ENCODE measurements at places on chromosomes 2 and 18.
A peak's percentile ranks its signal among the peaks of the same experiment; 100 is the strongest.

DNA sequence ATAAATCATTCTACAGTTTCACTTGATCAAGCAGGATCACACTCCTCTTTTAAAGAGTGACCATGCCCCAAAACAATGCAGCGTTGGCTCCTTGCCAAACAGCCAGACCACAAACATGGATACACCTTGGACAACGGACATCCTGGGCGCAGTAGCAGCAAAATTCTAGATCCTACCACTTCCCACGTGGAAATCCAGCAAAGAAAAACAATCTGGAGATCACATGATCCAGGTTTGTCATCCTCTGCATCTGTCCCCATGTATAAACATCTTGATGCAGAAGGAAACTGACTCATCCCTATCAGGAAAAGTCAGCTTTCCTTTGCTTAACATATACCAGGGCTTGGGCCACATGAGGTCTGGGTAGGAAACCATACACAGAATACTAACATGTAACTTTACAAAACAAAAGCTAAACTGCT, 53.1 kb downstream of the ZNF521 start:
- DNase-seq, result no peak

DNA sequence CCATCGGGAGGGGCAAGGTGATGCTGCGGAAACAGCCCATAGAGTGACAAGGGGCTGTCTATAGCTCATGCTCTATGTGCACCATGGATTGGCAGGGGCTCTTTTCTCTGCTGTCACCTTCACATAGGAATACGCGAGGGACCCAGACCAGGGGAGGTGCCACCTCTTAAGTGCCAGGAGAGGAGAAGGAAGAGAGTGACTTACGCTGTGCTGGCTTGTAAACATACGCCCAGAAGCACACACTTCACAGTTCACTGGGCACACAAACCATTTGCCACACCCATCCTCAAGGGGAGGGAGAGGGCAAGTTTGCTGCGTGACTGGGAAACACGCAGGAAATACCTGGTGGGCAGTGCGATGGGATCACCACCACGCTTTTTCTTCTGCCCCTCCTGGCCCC, 65.1 kb upstream of the GPR45 start:
- no peak for DNase-seq

DNA sequence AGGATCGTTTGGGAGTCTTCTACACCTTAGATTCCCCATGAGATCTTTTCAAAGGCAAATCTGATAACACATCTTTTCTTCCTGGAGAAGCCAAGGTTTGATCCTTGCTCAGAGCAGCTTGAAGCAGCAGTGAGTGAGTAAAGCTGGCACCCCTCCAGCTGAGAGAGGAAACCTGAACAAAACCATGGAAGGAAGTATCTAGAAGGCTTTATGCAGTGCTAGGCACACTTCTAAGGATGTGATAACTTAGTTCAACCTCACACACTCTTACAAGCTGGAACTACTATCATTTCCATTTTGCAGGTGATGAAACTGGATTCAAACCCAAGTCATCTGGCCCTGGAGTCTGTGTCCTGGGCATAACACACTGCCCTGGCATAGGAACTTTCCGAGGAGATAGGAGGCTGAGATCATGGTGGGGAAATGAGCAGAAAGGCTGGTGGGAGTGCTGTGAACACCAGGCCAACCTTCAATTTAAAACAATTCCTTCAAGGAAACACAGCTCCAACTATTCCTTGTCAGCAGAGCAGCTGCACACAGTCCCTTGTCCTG, 71.2 kb downstream of the CTAGE1 start:
- no peak for DNase-seq

- no peak for DNase-seq
Measured at GRCh38 chr2:139369423-139370409, 589.5 kb upstream of the NXPH2 start.

DNA sequence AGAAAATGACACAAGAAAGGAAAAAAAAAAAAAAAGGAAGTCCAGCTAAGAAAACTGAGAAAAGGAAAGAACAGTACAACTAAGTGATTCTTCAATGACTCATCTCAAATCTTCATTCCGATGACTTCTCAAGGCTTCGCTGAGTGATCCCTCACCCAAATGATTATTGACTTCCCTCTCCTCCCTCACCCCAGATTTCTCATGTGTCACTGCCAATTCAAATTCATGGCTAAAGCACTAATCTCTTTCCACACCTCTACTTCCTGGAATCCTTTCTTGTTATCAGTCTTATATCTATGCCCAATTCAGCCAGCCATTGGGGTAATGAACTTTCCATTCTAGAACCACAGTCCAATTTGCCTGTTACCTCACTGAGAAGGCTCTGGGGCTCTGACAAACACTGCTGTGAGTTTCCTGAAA, 7.2 kb upstream of the ABCB11 start:
- DNase-seq, result peak; percentile 84

GRCh38 chr2:157894694-157895435, 18.7 kb upstream of the ACVR1 start:
- DNase-seq, result peak; percentile 39

GRCh38 chr2:237639052-237639835, 11.9 kb downstream of the LRRFIP1 start:
- no peak for DNase-seq

GRCh38 chr2:11757101-11757500, 10.7 kb downstream of the LPIN1 start:
- no peak for DNase-seq

DNA sequence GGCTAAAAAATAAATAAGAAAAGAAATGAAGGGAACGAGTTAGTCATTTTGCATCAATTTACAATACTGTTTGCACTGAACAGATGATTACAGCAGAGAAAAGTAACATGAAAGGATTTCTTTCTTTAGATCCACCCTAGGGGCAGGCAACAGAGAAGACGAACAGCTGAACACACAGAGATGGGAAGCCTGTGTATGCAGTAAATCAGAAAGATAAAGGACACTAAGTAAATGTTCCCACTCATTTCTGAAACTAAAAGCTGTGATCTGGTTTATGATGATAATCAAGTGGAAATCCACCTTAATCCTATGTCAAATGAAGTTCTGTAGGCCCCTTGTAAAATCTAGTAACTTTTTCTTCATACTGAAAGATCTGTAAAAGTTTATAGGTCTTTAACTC, 54.2 kb downstream of the AKAIN1 start:
- DNase-seq, result no peak

- DNase-seq, result peak; percentile 65
Measured at GRCh38 chr2:177983183-177983788, 89.3 kb downstream of the PDE11A start.

DNA sequence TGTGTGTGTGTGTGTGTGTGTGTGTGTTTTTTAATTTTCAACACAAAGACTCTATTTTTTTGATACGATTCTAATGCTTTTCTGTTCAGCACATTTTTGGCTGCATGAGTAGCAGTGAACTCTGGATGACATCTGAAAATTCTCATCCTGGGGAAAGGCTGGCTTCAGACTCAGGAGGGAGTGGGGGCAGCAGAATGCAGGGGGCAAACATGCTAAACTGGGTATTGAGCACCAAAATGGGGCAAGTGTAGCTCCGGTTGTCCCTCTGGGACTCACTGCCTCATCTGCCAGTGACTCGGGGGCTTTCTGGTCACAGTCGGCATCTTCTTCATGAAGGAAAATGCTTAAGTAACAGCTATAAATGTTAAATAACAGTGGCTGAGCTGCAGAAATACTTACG, 116.8 kb upstream of the PID1 start:
- DNase-seq, result no peak

DNA sequence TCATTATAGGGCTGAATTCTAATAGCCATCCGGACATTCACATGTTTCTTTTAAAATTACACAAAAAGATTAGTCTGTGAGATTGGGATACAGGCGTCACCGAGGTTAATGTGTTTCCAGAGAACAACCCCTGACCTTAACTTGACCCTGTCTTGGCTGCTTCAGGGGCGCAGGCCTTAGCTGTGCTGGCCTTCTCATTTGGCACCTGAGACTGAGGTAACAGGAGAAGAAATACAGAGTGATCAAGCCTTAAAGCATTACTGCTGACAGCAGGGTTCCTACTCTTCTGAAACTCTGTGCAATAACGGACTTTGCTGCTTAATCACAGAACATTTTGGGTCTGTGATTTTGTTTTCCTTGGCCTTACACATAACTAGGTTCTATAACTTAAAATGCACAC, 92.6 kb downstream of the RAPH1 start:
- DNase-seq, result no peak

- DNase-seq, result no peak
Measured at GRCh38 chr2:204898928-204899640, 353.8 kb downstream of the PARD3B start.

- no peak for DNase-seq
Measured at GRCh38 chr2:236862961-236863728, 222.5 kb upstream of the COPS8 start.

DNA sequence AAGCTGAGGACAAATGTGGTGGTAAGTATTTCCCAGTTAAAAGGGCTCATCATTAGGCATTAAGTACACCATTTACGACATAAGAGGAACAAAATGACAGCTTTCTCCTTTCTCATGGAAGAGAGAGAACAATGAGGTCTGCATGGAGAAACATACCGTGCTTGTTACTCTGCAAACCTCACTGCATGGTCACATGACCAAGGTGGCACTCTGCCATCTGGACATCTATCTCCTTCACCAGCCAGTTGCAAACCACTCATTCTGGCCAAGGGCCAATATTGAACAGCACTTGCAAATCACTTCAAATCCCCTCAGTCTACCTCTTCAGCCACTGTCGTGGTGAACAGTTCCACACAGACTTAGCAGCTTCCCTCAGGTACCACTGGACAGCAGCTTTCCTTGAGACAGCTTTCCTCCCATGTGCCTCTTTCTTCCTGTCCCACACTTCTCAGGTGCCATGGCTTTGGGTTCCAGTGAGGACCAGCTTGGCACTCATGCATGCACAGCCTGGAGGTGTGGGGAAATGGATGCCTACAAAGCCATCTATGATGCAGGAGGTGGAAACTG, 29.5 kb upstream of the DPP4 start:
- no peak for DNase-seq

DNA sequence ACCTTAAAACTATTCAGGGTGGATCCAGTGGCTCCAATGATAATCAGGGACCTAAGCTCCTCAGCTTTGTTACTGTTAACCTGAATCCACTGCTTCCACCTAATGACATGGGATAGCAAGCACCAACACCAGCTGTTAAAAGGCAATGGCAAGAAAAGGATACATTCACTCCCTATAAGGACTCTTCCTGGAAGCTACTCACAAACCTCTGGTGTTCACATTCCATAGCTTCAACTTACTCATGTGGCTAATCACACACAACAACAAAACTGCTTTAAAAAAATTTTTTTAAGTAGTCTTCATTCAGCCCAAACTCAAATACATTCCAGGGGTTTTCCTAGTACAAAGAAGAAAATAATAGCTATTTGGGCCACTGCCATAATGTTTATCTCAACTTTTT, 24.5 kb downstream of the ROCK2 start:
- DNase-seq, result no peak

DNA sequence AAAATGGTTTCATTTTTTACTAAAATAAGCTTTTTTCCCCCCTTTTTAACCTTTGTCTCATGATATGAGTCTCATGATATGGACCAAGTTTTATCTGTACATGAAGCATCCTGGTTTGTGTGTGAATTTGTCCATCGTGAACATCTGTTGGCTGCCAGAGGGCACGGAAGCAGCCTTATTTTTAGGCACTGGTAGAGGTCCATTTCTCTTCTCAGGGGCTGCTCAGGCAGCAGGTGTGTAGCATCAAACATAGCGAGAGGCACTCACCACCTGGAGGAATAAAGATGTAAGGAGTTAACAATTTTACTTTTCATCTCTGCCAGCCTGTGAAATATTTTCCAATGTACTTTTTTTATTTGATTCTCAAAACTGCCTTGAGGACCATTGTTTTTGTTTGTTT, 134.5 kb downstream of the RHBDD1 start:
- no peak for DNase-seq

DNA sequence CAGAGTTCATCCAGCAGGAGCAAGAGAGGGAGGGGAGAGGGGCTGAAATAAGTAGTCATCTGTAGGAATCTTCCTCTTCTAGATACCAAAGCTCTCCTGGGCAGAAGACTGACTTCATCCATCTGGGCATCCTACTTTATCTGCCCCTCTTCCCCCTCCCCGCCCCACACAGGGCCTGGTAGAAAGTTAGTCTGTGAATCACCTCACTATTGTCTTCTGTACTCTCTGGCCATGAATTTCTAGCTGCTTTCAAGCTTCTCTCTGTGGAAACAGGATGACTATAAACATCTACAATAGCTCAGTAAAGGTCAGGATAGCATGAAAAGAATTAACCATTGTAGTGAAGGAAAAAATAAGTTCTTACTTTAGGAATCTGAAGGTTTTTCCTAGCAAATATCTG, 47.7 kb upstream of the RNU4ATAC start:
- no peak for DNase-seq

DNA sequence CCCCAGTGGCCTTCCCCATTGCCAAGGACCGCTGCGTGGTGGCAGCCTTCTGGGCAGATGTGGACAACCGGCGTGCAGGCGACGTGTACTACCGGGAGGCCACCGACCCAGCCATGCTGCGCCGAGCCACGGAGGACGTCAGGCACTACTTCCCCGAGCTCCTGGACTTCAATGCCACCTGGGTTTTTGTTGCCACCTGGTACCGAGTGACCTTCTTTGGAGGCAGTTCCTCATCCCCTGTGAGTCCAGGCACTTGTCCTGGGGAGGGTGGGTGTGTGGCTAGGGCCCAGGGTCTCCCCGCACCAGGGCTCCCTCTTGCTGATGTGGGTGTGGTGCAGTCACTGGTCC, 31.9 kb downstream of the SNED1 start:
- DNase-seq, result no peak
